Smooth muscle cell of the umbilical artery (primary cell): ENCODE measurements at places on chromosomes 1 and 21. TPM values are rescaled to one million over a fixed set of nuclear protein-coding genes. Genes with fewer than 3 reads are reported as not detected.

Gene DYRK3
- total RNA-seq, result 27.6 and 34.5 TPM in 2 replicates

Gene MFAP2
- total RNA-seq, result 34.6 and 44.5 TPM in 2 replicates

Gene XKR8
- 5.3 and 5.9 TPM in 2 replicates for total RNA-seq

Gene EFNA1
- total RNA-seq, result 0.37 TPM in 1 of 2 replicates, not detected in the other

Gene PROX1
- total RNA-seq, result under 0.01 and 0.51 TPM in 2 replicates

Gene PDPN
- total RNA-seq, result 0.30 TPM in 1 of 2 replicates, not detected in the other

Gene UROD
- 73.3 and 96.5 TPM in 2 replicates for total RNA-seq

Gene MED8
- total RNA-seq, result 73.3 and 85.8 TPM in 2 replicates

Gene PRAMEF17
- not detected in 2 replicates for total RNA-seq
